ENCODE measurements at places on chromosomes 2 and 18. TPM values are rescaled to one million over a fixed set of nuclear protein-coding genes. Genes with fewer than 3 reads are reported as not detected.

B3GNT2 gene
- total RNA-seq = 22.6 TPM

MYCN gene
- total RNA-seq = 0.51 TPM

GKN1 gene
- total RNA-seq = not detected

TMEM200C gene
- 0.92 TPM for total RNA-seq

ORC2 gene
- 20.9 TPM for total RNA-seq

EFEMP1 gene
- 30.0 TPM for total RNA-seq

MFSD2B gene
- total RNA-seq = 0.06 TPM

IL36RN gene
- total RNA-seq = not detected

SPC25 gene
- 39.7 TPM for total RNA-seq

SLC66A2 gene
- total RNA-seq = 28.1 TPM

AMER3 gene
- not detected for total RNA-seq

PPIG gene
- 21.9 TPM for total RNA-seq

DNA sequence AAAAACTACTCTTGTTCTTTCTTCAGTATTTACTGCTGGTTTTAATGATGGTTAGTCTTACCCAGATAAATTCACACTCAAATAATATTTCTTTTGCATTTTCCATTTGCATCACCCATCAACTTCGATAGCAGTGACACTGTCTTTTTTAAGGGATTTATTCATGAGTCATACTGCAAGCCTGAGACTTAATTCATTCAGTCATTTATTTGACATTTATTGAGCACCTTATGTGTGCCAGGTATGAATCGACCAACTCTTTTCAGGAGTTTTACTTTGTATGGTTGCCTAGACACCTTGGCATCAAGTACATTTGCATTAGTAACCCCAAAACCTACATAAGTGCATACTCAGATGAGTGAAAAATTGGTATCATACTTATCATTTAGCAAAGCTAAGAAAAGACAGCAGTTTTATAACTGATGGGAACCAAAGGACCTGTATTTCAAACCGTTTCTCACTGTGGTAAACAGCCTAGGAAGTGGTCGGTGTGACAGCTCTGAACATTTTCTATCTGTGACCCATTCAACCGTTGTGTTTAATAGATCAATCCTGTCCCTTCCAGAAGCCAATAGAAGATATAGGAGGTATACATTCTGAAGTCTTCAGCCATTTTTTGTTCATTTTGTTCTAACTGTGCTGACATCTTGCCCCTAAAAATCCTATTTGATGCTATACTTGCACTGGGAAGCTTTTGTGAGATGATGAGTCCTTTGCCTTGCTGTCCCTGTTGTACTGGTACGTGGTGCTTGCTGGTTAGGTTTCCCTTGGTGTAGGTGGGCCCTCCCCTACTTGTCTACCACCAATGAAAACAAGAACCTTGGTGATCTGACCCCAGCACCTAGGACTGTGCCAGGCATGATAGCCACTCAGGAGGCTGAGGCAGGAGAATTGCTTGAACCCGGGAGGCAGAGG, 484.7 kb upstream of the RAB12 start:
- no peak for DNase-seq

DNA sequence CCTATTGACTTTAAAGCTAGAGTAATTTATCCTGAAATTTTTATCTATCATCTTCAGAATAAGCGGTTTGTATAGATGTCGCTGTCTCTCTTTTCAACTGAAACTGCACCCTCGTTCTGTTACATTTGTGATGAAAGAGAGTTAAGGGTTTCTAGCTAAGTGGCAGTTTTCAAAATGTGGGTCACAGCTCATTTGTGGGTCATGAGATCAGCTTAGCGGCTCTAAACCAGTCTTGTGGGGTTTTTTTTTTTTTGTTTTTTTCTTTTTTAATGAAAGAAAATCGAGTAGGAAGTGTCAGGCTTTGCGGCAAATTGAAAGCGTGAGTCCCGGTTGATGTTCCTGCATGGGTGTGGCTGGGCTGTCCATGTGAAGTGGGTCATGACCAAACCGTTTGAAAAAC, 31.2 kb downstream of the SALL3 start:
- DNase-seq = no peak

DNA sequence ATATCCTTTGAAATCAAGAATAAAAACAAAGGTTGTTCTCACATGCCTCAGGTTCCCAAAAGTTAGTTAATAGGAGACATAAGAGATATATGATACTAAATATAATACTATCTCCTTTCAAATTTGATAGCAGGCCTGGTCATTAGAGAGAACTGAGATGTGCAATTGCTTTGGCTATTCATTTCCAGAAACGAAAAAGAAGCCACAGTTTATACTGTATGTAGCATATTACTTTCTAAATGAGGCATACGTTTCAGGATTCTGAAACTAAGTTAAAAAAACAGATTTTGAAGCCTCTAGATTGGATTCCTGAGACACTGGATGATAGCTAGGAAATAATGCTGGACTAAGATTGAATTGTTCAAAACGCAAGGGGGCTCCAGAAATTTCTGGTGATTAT, 7.1 kb downstream of the PPP1R1C start:
- DNase-seq = no peak

DNA sequence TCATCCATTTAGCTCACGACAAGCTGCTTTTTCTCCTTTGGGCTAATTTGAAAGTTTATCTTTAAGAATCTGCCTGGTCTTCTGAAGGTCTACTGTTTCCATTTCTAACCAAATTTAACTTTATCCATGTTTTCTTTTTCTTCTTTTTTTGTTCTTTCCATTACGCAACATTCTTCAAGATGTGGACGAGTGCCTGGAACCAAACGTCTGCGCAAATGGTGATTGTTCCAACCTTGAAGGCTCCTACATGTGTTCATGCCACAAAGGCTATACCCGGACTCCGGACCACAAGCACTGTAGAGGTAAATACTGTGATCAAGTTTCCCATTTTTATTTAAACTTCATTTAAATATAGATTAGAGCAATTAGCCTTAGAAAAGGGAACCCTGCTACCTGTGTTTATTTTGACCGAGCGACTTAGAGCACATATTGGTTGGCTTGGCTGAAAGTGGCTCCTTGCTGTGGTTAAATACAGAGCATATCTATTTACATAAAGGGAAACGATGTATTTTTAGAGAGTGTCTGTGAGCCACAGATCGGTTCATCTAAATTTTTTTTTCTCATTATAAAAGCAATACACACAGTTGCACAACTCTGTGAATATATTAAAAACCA, 183.4 kb upstream of the RASGRP3 start:
- no peak for DNase-seq

DNA sequence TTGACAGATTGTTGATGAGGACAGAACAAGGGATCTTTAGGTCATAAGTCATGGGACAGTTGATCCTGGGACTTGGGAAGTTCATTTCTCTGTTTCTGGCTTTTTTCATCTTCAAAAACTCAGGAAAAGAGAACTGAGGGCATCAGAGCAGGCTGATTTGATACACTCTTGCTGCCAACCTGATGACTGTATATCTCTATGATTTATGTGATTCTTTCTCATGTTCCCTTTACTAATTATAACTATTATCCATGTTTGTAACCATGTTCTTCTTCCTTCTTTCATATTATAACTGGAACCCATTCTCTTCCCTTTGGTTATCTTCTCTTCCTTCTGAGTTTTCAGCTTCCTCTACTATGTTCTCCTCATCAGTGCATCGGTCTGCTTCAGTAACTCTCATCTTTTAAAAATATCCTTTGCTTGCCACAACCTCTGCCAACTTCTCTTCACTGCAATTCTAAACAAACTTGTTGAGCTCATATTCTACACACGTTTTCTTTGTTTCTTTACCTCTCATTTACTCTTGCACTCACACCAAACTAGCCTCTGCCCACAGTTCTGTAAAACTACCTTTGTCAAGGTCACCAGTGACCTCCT, 13.5 kb downstream of the RASGRP3 start:
- no peak for DNase-seq

GRCh38 chr2:144240656-144241339, 279.1 kb downstream of the ZEB2 start:
- no peak for DNase-seq

DNA sequence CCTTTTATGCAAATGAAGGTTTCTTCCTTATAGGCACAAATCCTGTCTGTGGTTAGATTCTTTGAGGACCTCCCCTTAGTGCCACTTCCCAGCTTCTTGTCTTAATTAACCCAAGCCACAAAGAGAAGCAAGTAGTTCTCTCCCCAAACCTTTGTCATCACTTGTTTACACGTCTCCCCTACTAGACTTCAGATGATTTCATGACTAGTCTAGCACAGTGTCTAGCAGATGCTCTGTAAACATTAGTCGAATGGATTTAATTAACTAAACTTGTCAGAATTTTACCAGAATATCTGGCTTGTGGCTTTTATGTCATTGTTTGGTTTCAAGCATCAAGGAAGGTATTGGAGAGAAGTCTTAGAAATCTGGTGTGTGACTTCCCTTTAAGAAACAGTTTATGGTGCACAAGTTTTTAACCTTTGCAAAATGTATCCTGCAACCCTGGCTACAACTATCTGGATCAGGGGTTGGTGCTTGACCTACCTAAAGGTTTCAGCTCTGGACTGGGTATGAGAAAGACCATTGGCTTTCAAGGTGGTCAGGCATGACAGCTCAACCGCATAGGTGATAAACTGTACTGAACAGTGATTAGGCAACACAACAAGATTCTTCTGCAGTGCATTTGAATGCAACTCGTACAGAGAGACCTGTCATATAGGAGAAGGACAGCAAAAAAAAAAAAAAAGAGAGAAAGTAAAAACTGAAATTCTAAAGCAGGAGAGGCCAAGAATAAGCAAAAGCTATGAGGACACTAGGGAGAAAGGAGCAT, 93.2 kb upstream of the CCDC150 start:
- DNase-seq = peak; percentile 37

- DNase-seq = peak; percentile 25
Measured at GRCh38 chr18:75531212-75531850, 103.8 kb upstream of the SMIM21 start.

- peak; percentile 13 for DNase-seq
Measured at GRCh38 chr18:69330385-69331005, 70.2 kb upstream of the DOK6 start.

DNA sequence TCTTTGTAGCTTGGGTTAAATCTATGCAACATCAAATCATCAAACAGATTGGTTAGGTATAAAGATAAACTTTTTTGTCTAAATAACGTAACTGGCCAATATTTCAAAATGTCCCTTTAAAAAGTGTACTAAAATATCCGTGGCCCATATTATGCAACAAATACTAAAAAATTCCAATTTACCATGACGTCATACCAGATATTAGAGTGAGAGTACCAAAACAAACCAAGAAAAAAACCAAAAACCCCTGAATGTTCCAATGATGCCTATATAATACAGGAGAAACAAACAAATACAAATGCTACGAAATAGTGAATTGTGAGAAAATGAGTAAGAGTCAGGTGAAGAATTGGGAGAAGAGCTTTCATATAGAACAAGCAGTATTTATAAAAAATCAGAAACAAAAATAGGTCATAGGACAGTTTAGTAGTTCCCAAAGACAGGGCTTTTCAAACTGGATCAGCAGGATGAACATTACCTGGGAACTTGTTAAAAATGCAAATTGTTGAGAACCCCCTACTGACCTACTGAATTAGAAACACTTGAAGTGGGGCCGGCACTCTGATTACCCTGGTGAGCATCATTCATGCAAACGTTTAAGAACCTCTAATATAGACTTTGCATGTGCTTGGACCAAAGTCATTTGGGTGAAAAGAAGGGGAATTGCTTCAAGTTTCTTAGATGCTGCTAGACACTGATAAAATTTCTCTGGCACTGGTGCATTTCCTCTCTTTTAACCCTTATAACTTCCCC, 753.7 kb downstream of the DSC3 start:
- no peak for DNase-seq

- DNase-seq = no peak
Measured at GRCh38 chr18:11752116-11752911, 63.2 kb downstream of the GNAL start.

GRCh38 chr18:51757255-51757924, 559.9 kb upstream of the MEX3C start:
- no peak for DNase-seq

DNA sequence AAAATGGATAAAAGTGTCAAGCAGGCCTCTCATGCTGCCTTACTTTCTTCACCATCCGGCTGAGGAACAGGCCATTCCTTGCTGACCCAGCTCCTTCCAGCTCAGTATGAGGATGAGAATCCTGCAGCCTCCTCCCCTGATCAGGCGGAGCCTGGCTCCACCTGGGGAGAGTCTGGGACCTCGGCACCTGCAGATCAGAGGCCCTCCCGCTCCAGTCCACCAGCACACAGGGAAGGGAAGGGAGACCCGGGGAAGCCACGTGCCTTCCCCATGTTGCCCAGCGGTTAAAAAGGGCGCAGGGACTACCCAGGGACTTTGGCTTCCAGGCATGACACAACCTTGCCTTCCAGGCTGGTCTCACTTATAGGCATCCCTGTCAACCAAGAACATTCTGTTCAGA, 172.0 kb downstream of the NDUFA10 start:
- no peak for DNase-seq

GRCh38 chr2:63821396-63821795, 20.3 kb upstream of the UGP2 start:
- no peak for DNase-seq

DNA sequence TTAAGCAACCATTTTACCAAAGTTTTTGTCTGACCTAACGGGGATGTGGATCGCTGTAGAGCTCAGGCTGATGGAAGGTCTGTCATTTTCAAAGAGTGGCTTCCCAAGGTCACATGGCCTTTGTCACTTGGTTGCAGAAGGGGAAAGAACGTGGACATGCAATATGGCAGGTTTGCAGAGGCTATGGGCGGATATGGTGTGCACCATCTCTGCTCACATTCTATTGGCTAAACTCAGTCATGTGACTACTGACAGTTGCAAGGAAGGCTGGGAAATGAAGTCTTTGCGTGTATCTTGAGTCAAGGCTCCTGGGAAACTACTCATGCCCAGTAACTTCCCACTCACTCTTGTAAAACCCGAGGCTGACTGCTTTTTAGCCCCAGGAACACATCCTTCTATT, 96.8 kb downstream of the ST6GAL2 start:
- no peak for DNase-seq

GRCh38 chr2:228860601-228861285, 410.3 kb downstream of the PID1 start:
- no peak for DNase-seq

DNA sequence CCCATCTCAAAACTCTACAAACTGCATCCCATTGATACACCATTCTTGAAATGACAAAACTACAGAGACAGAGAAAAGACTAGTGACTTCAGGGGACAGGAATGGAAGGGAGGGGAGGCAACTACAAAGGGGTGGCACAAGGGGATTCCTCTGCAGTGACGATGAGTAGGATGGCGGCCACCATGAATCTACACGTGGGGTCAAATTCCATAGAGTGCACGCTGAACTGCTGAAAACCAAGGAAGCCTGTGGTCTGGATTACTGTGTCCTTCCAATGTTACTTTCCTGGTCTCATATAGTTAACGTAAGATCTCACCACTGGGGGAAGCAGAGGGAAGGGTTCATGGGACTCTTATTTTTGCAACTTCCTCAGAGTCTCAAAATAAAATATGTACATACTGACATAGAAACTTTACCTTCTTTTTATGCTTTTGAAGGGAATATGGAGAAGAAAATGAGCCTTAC, 23.6 kb downstream of the COX7A2L start:
- no peak for DNase-seq

- DNase-seq = no peak
Measured at GRCh38 chr2:157874348-157874747, 1.8 kb downstream of the ACVR1 start.
